ENCODE measurements at places on chromosomes 13 and 19.

DNA sequence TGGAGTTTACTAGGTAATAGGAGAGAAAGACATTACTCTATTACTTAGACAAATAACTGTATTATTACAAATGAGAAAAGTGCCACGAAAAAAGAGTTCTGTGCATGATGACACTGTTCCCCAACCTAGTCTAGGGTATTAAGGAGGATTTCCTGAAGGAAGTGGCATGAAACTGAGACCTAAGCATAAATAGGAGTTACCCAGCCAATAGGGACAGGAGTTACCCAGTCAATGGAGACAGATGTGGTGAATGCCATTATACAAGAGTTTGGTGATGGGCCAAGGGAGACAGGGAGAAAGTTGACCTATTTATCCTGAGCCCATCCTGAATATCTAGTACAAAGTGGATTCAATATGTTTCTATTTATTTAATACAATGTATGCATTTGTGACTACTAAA is 65.4 kb downstream of the KL start:
- DNase-seq, result no peak

GRCh38 chr13:28478127-28478526 is 16.8 kb downstream of the FLT1 start:
- DNase-seq, result no peak

- DNase-seq, result no peak
Observed at GRCh38 chr13:59121507-59121906, 1042.2 kb downstream of the DIAPH3 start.

- no peak for DNase-seq
Observed at GRCh38 chr13:113445791-113446487, 7.3 kb downstream of the ADPRHL1 start.

- DNase-seq, result no peak
Observed at GRCh38 chr13:48831248-48831647, 144.5 kb upstream of the FNDC3A start.

- DNase-seq, result no peak
Observed at GRCh38 chr13:90968166-90968904, 379.2 kb upstream of the MIR17HG start.

- DNase-seq, result no peak
Observed at GRCh38 chr13:94822356-94822755, 110.0 kb upstream of the SOX21 start.

DNA sequence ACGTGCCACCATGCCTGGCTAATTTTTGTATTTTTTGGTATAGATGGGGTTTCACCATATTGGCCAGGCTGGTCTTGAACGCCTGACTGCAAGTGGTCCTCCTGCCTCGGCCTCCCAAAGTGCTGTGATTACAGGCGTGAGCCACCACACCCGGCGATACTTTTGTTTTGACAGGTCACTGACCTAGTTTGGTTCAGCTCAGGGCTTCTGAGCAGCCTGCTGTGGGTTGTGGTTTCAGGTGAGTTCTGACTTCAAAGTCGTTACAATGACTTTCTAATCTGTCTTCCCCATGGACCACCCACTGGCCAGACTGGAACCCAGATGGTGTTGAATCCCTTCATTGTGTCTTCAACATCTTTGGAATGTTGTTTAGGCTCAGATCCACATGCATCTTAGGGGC is 73.8 kb downstream of the TRPM4 start:
- DNase-seq, result peak; percentile 13

DNA sequence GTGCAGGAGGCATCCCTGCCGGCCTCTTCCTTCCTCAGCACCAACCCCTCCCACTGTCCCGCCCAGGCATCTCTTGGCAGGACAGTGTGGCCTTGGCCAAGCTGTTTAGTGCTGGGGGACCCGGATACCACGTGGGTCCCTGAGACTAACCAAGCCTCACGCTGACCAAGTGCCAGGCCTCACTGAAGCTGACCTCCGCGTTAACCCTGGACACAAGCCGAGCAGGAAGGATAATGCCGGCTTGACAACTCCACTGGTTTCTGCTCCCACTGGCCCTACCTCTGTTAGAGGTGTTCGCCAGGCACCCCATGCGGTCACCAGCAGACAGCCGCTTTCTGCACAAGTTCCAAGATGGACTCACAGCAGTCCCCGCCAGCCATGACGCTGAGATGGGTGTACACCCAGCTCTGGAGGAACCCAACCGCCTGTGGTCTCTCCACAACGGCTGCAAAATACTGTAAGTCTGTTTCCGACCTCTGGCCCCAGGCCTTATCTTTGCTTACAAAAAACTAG is 12.4 kb downstream of the GRTP1 start:
- DNase-seq, result no peak

DNA sequence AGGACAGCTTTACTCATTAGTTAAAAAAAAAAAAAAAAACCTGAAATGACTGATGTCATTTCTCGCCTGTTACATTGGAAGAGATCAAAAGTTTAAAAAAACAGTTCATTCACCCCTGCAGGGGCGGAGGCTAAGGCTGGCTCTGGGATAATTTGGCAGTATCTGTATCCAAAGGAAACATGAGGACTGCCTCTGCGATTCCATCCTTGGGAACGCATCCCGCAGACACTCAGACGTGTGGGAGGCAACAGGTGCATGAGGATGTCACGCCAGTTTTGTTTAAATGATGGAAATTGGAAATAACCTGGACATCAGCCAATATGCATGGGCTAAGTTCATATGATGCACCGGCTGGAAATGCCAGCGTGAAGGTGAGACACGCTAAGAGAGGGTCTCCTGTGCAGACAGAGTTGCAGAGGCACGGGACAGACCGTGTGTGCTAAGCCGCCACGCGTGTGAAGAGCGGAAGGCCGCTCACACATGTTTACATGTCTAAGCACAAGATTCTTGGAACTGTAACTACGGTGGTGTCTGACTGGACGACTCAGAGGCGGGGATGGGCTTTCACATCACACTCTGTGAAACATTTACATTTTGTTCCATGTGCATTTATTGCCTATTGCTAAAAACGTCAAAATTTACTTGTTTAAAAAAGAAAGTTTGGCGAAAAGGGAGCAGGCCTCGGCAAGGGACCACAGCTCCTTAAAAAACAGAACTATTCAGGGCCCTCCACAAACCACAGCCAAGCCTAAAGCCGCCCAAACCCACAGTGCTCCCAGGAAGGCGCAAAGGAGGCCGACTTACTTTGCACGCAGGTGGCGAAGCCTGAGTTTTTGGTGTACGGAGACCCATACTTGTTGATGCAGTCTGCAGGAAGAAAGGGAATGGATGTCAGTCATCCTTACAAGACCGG is 17.9 kb downstream of the GAS6 start:
- no peak for DNase-seq

- peak; percentile 82 for DNase-seq
Observed at GRCh38 chr19:38949580-38950367, 19.0 kb downstream of the MRPS12 start.

DNA sequence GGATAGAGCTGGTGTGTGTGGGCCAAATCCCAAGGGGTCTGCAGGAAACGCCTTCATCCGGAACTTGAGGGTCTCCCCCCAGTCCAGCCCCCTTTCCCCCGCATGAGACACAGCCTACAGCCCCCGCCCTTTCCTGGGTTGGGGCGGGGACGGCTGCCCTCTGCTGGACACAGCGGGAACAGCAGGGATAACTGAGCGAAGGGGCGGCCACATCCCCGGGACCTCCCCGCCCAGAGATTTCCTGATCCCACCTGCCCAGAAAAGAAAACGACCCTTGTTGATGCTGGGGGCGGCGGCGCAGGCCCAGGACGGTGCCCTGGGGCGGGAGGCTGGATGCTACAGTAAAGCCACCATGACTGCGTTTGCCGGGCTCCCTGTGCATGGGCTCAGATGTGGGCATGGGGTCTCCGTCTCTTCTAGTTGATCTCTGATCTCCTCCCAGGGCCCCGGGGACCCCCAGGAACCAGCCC is 14.2 kb downstream of the ONECUT3 start:
- DNase-seq, result peak; percentile 29

DNA sequence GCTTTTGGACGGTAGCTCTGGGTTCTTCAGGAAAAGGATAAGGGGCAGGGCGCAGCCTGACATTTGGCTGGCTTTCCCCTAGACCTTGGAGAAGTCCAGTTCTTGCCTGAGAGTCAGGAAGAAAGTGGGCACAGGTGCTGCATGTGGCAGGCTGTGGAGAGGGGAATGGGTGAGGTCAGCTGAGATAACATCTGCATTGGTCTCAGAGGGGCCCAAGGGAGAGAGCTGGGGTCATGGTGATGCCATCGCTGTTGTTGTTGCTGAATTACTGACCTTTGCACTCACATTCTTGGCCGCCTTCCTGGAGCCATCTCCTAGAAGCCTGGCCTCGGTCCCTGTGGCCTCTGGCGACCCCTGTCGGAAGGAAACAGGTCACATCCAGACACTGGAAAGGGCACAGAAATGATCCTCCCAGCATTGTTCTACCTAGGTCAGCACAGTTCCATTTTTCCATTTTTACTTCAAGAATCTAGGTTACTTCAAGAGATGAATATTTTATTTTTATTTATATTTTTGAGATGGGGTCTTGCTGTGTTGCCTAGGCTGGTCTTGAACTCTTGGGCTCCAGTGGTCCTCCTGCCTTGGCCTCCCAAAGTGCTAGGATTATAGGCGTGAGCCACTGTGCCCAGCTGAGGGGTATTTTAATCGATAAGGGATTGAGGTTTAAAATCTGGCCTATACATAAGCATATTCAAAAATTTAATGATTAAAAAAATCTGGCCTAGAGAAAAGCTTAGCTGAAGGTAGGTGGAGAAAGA is 6.5 kb upstream of the LIPE start:
- DNase-seq, result peak; percentile 68

GRCh38 chr19:18185538-18185937 is 7.5 kb upstream of the MPV17L2 start:
- DNase-seq, result no peak

- peak; percentile 31 for DNase-seq
Observed at GRCh38 chr19:17420475-17420924, 653 bp downstream of the MVB12A start.

DNA sequence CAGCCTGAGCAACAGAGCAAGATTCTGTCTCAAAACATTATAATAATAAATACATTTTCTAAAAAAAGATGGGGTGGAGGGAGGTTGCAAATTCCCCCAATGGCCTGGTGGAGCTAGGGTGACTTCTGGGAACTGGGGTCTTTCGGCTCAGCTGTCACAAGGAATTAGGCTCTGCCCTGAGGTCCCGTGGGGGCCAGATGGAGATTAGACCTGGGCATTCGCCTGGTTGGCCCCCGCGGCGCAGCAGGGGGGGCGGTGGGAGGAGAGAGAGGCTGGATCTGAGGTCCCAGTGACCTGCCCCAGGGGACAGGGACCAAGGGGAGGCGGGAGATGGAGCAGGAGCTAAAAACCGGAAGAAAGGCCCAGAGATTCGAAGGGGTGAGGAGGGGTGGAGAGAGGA is 14.8 kb downstream of the FUT6 start:
- DNase-seq, result no peak

GRCh38 chr19:48742096-48742495 is 1.7 kb upstream of the RASIP1 start:
- no peak for DNase-seq

GRCh38 chr13:20824762-20825476 is 51.2 kb upstream of the EEF1AKMT1 start:
- DNase-seq, result no peak

GRCh38 chr13:72025836-72026235 is 158.8 kb upstream of the DACH1 start:
- DNase-seq, result no peak

GRCh38 chr19:2362970-2363300 is 2.9 kb downstream of the TMPRSS9 start:
- DNase-seq, result no peak

DNA sequence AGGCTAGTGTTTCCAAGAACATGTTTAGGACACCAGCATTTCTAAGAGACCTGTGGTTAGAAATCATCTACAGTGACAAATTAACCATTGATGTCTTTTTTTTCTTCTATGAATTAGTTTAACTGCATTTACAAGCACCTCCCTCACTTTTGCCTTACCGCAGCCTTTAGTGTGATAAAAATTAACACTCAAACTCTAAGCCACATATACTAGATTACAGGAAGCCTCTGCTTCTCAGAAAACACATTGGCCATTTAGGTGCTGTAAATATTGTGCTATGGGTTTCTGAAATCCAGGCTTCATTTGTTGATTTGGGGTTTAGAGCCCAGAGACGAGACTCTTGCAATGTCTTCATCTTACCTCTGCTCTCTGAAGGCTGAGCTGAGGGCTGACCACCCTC is 34.6 kb upstream of the OLFM4 start:
- DNase-seq, result no peak

DNA sequence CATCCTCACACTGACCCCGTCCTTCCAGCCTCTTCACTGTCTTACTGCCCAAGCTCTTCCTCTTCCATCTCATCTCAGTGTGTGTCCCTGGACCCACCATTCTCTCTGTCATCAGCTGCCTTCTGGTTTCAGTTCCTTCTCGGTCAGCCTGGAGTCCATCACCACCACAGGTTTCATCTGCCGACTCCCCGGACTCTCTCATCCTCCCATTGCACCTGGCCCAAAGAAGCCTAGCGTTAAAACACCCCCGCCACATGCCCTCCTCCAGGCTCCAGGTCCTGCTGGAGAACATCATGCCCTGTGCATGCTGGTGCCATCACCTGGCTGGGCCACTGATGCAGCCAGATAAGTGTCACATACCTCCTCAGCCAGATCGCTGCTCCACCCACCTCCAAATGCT is 122.1 kb upstream of the GPR12 start:
- DNase-seq, result no peak

- peak; percentile 91 for DNase-seq
Observed at GRCh38 chr19:43474986-43475705, 9.7 kb upstream of the LYPD3 start.

GRCh38 chr13:34412817-34413375 is 529.2 kb upstream of the NBEA start:
- DNase-seq, result no peak

GRCh38 chr13:80054806-80055205 is 286.1 kb downstream of the SPRY2 start:
- DNase-seq, result no peak

DNA sequence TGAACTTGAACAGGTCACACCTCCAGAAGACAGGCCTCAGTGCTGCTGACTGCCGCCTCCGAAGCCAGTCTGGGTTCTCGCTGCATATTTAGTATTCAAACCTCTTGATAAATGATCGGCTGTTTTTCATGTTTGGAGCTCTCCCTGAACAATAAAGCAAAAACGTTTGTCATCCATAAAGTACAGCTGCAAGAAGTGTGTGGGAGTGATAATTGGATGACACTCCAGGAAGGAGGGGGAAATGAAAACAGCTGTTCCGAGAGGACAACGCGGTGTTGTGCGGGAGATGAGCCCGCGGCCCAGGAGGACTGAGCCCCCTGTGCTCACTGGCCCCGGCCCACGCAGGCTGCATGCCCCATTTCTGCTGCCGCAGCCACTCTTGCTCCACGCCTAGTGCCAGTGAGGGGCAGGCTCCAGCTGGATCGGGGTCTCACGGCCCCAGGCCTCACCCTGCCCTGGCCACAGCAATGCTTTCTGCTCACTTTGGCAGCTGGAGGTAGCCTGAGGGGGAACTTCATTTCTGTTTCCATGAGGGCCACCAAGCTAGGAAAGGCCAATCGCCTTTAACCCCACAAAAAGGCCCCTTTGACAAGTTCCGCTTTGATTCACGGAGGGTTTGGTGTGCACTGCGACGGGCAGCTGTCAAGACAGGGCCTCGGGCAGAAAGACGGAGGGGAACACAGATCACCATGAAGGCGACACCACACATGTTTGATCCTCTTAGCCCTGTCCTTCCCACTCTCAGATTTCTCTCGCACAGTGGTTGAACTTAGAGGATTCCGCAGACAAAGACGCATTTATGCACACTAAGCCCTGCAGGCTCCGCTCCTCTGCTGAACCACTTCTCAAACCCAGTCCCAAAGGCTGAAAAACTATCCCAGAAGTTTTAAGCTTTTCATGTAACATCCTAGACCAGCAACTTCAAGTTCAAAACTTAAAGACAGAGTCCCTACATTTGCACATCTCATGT is 537.6 kb downstream of the EFNB2 start:
- DNase-seq, result no peak
